ENCODE measurements at places on chromosomes 6 and 20.

GRCh38 chr6:85703406-85703805 lies 60.7 kb upstream of the SYNCRIP start:
- no peak for DNase-seq

- DNase-seq: no peak
These were observed 26.9 kb downstream of the POPDC3 start for GRCh38 chr6:105152880-105153279.

DNA sequence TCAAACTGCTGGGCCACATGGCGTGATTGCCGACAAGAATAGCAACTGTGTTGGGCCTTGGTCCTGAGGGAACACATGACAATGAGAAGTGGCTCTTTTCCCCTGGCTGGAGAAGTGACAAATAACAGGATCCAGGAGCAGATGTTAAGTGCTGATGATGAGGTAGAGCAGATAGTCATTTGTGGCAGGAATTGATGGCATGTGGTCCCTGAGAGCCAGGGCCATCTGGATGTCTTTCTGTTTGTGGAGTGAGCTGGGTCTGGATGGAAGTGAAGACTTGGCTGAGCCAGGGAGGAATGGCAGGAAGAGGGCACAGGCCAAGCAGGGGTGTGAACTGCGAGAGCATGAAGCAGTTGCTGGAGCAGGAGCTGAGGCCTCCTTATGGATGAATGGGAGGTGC lies 67.8 kb downstream of the SCAND1 start:
- DNase-seq: no peak

GRCh38 chr6:36874443-36875249 lies at the start of gene PPIL1:
PPIL1 (minus strand) TSS chr6:36874803; CDS start chr6:36874772, 31 bp downstream.
- DNase-seq: peak; percentile 68

- DNase-seq: no peak
These were observed 50.0 kb downstream of the CNBD2 start for GRCh38 chr20:36018208-36018988.

GRCh38 chr20:44745598-44746366 lies at the start of gene KCNK15:
KCNK15 (plus strand) TSS chr20:44745865; CDS start chr20:44745911, 46 bp downstream.
- no peak for DNase-seq

DNA sequence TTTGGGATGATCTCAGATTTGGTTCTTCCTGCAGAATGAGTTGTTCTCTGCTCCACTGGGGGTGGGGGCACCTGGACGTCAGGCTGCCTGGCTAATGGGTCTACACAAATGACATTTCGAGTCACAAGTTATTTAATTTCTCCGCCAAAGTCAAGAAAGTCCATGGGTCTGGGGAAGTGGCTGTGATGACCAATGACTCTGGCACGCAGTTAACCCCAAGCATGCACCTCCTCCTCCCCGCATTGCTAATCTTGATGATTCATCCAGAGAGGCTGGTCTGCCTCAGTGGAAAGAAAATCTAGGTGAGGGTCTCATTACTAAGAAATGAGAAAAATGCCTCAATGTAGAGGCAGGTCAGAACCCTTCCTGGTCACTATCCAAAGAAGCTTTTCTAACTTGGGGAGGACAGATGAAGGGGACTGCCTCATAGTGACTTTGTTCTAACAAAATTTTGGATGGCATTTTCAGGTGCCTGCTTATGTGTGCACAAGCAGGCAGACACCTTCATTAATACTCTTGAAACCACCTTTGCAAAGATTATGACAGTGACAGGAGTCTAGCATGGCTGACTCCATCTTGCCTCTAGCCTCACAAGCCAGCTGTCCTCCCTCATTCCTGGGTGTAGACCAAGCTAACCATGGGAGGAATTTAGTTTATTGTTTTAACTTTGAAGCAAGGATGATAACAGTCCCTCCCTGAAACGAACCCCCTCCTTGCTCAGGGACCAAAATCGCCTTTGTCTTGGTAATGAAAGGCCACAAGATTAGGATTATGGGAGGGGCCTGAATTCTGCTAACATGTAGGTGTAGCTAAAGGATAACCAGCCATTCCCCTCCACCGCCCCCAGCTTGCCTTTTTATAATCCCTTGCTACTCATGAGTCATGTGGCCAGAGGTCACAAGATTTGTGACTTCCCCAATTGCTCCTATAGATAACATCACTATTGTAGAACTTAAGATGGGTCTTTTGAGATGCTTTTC lies 98.6 kb upstream of the MRPS10 start:
- no peak for DNase-seq

- no peak for DNase-seq
These were observed 312.2 kb downstream of the ADGRG6 start for GRCh38 chr6:142613981-142614380.

DNA sequence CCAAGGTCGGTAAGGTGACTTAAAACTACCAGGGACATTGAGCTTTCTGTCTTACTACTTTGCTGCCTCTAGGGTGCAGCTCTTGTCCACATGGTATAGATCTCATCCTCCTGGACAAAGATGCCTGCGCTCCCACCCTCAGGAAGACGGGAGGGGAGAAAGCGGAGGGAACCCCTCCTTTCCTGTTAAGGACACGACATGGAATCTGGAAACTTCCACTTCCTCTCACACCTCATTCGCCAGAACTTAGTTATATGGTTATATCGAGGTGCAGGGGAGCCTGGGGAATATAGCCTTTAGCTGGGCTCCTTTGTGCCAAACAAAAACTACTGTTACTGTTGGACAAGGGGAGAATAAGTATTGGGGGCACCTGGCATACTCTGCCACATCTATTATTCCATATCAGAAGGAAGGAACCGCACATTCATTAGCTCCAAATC lies 224.3 kb upstream of the TSHZ2 start:
- DNase-seq: no peak

GRCh38 chr6:78810146-78810545 lies 57.2 kb upstream of the IRAK1BP1 start:
- no peak for DNase-seq

DNA sequence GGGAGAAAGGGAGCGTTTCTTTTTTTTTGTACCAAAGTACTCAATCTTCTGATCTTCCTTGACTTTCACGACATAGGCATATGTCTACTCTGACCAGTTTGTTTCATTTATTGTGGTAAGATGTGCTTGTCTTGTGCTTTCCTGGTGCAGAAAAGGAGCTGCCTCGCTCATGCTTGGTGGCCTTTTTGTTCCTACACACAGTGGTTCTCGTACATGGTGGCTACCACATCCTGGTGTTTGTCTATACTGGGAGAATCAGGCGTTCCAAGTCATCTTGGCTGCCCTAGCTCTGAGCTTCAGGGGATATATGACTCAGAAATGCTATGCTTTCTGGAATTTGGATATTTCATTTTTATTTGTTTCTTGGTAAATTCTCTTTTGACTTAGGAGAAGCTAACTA lies 31.8 kb downstream of the MYB start:
- DNase-seq: no peak

GRCh38 chr6:45959534-45960145 lies 56.0 kb downstream of the CLIC5 start:
- no peak for DNase-seq

DNA sequence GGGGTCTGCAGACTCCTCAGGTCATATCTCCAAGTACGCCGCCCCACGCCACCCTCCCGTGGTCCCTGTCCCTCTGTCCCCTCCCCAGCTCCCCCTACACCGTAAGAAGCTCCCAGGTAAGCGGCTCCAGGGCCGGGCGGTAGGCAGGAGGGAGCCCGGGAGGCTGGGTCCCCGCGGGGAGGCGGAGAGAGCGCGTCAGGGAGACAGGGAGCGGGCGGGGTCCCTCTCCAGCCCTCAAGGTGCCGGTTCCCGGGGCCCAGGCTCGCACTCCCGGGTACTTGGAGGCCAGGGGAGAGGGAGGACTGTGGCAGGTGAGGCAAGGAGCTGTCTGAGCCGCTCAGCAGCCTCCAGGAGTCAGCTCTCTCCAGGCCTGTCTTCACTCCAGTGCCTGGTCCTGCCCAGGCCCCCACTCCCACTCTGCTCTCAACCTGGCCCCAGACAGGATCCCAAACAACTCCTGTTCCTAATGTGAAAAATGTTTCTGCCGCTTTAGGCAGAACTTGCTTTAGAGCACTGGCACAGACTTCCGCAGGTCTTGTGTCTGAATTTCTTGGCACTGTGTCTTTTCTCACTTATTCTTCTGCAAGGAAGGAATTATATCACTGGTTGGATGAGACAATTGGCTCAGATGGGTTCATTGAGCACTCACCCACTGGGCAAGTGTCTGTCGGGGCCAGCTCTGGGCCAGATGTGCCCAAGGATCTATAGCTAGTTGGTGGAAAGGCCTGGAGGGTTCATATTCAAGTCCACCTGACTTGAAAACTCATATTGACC lies 36.6 kb downstream of the HLA-G start:
- no peak for DNase-seq

DNA sequence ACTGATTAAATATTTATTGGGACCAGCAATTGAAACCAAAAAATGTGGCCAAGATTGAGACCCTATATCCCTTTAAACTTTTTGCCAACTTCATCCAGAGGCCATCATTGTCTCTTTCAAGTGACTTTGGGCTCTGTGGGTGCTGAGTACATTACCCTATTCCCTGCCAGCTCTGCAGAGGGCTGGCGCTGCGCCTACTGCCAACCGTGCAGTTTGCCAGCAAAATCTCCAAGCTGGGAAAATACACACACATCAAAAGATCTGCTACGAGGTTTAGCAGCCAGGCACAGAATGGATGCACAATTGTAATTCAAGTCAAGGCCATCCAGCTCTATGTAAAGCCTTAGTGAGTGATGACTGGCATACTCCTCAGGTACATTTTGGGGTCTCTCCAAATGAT lies 125.0 kb downstream of the CBLN4 start:
- DNase-seq: no peak

DNA sequence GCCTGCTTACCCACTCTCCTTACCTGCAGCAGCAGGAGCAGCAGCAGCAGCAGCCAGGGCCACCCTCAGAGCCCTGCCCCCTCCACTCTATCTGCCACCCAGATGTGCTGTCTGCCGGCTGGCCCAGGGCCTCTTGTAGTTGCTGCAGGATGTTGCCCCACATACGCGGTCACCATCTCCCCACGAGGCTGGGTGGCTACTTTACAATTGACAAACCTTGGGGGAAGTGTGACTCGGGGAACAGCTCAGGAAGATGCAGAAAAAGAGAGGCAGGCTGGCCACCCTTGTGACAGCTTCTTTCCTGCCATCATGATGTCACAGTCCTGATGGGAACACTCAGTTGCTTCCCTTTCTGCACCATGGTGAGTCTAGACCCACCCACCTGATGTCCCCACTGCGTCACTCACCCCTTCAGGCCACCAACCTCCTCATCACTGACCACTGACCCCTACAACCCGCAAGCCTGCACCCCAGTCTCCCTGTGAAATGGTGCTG lies 14.5 kb downstream of the TREM1 start:
- peak; percentile 9 for DNase-seq

DNA sequence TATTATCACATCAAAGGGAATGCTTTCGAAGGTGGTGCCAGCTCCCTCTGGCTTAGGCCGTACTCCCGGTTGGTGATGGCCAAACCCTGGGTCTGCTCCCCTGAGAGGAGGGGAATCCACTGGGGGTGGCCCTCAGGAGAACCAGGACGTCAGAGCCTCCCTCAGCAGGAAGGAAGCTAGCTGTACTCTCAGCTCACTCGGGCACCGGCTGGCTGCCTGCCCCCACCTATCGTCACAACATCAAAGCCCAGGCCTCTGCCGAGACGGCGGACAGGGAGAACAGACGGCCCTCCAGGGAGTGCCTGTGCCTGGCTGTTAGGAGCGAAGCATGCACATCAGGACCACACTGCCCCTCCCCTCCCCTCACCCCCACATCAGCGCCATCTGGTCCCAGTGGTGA lies 9.2 kb upstream of the PGC start:
- no peak for DNase-seq

DNA sequence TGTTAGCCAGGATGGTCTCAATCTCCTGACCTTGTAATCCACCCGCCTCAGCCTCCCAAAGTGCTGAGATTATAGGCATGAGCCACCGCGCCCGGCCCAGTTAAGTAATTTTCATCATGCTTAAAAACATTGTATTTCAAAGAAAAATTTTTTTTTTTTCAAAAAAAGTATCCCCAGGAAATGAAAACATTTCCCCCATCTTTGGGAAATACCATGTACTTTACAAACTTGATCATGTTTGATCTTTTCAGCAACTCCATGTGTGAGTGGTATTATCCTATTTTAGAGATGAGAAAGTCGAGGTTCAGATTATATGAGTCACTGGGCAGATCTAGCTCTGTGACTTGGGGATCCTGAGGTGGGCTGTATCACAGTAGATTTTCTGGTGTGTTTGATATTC lies 11.8 kb downstream of the CHMP4B start:
- DNase-seq: no peak

GRCh38 chr6:25137916-25138232 lies 141.3 kb upstream of the CARMIL1 start:
- no peak for DNase-seq

DNA sequence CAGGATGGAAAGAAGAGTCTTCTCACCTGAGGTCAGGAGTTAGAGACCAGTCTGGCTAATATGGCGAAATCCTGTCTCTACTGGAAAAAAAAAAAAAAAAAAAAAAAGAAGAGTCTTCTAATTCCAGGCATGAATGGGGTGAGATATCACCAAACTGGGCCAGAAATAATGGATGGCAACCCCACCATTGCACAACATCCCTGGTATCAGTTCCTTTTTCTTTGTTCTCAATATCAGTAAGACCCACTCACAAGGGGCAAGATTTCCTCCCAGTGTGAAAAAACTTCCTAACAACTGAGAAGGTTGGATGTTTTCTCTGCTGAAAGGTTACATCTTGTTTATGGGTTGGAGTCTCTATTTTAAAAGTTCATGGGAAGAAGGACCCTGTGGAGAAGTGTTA lies 23.6 kb upstream of the NR2E1 start:
- no peak for DNase-seq

DNA sequence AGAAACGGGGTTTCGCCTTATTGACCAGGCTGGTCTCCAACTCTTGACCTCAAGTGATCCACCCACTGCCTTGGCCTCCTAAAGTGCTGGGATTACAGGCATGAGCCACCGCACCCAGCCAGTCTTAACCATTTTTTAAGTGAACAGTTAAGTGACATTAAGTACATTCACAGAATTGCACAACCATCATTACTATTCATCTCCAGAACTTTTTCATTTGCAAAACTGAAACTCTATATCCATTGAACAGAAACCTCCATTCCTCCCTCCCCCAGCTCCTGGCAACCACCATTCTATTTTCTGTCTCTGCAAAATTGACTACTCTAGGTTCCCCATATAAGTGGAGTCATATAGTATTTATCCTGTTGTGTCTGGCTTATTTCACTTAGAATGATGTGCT lies 59.7 kb downstream of the PLCB4 start:
- DNase-seq: no peak

- no peak for DNase-seq
These were observed 52.9 kb upstream of the MLN start for GRCh38 chr6:33856655-33857054.

GRCh38 chr20:56793916-56794315 lies 164.8 kb downstream of the TFAP2C start:
- DNase-seq: no peak

GRCh38 chr20:12928358-12928754 lies 80.4 kb upstream of the SPTLC3 start:
- no peak for DNase-seq
